WTC11 (cell line): ENCODE measurements at places on chromosomes 5 and 9. TPM values are rescaled to one million over a fixed set of nuclear protein-coding genes. Genes with fewer than 3 reads are reported as not detected.
A peak's percentile ranks its signal among the peaks of the same experiment; 100 is the strongest.

DNA sequence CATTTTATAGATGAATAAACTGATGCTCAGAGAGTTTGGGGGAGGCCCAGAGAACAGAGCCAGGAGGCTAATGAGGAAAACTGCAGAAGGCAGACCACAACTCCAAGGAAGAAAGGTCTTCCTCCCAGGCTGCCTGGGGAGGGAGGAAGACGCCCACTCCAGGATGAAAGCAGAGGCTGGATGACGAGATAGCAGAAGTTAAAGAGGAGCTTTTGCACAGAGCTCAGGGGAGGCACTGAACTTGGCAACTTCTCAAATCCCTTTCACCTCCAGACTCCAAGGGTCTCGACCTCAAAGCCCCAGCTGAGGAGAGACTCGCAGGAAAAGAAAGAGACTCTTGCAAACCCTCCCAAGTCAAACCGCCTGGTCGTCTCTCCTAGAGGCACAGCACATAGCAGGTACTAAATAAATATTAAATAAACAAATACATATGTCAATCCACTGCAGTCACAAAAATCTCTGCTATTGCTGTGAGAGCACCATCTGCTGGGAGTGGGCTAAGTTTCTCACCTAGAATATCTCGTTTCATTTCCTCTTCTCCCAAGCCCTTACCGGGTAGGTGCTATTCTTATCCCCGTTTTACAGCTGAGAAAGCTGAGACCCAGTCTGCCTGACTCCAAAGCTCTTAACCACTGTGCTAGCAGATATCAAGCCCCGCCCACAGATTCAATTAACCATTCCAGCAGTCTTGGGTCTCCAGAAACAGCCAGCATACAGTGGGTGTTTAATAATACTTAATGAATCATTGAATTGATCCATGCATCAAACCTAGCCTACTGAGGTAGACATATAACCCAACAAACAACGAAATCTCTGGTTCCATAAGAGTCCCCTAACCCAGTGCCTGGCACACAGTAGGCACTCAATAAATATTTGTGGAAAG lies 97.8 kb upstream of the HAND1 start:
- no peak for DNase-seq

DNA sequence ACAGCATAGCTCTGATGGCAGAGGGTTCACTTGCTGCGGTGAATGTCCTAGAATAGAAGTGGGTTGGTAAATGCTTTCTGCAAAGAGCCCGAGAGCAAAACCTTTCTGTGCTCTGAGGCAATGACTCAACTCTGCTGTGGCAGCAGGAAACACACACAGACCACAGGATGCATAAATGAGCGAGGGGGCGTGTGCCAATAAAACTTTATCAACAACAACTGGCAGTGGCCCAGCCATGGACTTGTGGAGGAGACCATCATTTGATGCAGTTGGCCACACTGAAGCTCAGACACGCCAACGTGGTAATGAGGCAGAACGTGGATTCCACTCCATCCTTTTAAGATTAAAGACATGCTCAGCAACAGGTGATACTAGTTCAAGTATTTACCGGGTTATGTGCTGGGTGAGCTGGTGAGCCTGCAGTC lies 6.8 kb downstream of the MRPL36 start:
- no peak for DNase-seq

- DNase-seq = peak; percentile 41
These were observed 96.6 kb downstream of the GALNT10 start for GRCh38 chr5:154287136-154287535.

GRCh38 chr5:53257806-53258373 lies 148.3 kb upstream of the MOCS2 start:
- no peak for DNase-seq

DNA sequence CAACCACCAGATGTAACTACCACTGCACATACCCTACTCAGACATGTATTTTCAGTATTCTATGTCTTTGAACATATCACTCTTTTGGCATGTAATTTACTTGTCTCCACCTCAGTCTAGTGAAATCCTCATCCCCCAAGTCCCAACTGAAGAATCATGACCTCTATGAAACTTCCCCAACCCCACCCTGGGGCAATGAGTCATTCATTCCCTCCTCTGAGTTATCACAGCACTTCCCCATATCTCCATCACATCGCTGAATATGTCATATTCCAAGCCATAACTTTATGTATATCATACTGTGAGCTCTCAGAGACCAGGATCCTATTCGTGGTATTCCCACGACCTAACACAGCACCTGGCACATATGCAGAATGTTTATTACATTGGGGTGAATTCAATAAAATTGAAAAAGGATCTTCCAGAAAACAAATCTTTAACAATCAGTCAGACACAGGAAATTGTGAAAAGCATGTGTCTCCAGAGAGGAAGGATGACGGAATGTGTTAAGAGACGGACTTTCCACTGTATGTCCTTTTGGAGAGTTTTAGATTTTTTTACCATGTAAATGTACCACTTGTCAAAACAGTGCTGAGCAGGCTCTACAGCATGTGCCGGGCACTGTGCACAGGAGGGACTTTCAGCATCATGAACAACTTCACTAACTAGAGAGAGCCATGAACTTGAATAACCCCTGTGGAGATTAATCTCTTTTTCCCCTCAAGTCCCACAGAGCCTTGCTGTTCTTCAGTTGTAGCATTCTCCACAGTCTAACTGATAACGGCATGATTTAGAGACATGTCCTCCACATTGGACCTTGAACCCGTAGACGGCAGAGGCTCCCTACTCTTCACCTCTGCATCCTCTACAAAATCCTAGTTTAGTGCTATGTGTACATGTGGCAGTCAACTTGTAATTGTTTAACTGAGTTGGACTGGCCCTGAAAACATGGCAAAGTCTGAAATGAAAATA lies 213.5 kb downstream of the GLIS3 start:
- no peak for DNase-seq

DNA sequence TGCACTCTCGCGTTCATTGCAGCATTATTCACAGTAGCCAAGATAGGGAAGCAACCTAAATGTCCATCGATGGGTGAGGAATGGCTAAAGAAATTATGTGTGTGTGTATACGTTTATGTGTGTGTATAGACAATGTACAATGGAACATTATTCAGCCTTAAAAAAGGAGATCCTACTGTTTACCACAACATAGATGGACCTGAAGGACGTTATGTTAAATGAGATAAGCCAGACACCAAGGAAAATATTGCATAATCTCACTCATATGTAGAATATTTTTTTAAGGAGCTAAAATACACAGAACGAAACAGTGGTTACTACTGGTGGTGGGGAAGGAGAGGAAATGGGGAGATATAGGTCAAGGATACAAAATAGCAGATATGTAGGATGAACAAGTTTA lies 2.4 kb downstream of the KIF2A start:
- DNase-seq = no peak

- DNase-seq = no peak
These were observed 12.6 kb downstream of the PPIP5K2 start for GRCh38 chr5:103132684-103133083.

DNA sequence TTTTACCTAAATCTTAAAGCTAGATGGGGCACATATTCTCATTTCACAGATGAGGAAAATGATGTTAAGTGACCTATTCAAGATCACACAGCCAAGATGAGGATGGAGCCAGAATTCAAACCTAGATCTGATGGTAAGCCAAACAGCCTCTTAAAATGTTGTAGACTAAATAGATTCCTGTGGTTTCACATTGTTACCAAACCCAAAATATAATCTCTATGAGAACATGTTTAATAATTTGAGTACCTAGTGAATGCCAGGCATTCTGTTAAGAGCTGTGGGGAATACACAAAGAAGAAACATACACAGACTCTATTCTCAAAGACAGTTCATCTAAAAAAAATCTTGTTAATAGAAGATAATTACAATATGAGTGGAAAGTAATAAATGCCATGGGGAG lies 25.2 kb downstream of the HOMER1 start:
- DNase-seq = no peak

DNA sequence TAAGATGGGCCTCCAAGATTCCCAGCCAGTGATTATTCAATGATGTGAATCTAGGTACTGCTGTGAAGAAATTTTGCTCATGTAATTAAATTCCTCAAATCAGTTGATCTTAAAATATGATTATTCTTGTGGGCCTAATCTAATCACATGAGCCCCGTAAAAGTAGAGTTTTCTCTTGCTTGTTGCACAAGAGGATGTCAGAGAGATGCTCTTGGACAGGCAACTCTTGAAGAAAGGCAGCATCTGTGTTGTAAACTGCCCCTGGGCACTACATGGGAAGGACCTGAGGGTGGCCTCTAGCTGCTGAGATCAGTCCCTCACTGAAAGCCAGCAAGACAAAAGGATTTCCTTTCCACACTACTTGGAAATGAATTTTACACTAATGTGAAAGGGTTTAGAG lies 132.9 kb downstream of the TRPM3 start:
- no peak for DNase-seq

DNA sequence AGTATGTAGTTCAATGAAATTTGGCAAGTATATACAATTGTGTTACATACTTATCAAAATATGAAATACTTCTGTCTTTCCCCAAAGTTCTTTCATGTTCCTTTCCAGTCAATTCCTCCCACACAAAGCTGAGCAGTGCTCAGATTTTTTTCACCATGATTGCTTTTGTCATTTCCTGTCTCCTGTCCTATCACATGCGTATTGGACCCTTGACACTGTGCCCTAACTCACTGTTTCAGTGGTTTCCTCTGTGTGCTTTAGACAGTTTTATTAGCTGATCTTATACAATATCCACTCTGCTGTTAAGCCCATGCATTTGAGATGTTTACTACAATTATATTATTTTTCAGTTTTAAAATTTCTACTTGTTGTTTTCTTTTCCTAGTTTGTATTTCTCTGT lies 463.6 kb upstream of the MEF2C start:
- no peak for DNase-seq

- no peak for DNase-seq
These were observed 28.5 kb downstream of the ANKDD1B start for GRCh38 chr5:75639535-75640311.

GRCh38 chr5:127184851-127185250 lies 105.7 kb upstream of the MEGF10 start:
- no peak for DNase-seq

DNA sequence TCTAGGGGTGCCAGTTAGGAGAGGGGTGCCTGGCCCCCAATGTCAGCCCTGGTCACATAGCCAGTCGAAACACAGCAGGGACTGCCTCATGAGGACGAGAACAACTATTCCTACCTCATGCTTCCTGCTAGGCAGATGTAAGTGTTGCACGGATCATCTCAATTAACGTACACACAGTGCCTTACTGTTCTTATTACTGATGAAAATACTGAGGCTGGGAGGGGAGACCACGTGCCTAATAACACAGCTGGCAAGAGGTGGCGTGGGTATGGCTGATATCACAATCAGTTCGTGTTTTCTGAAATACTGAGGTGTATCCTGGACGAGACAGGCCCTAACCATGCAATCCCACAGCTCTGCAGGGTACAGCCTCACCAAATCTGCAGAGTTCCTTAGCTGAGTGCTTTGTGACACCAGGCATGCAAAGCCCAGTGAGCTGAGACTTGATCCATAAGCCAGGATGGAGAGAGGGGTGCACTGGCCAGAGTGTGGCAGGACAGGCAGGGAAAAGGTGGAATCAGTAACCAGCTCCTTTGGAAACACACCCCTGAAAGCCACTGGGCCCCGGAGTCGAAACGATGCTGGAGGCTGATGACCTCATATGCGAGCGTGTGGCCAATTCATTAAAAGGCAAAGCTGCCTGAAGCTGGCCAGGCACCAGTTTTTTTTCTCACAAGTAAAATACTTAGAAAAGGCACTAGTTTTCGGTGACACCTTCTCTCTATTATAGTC lies 63.9 kb downstream of the PRRT1B start:
- DNase-seq = no peak

The SELENOP gene
- 13.2 to 18.0 TPM (median 17.4 TPM) in 3 replicates for total RNA-seq

The AK3 gene
- total RNA-seq = 28.5 to 30.2 TPM (median 29.1 TPM) in 3 replicates

The RNF44 gene
- 204 to 233 TPM (median 216 TPM) in 3 replicates for total RNA-seq

The PCDHA9 gene
- total RNA-seq = 1.1 to 1.5 TPM (median 1.4 TPM) in 3 replicates

The CAMSAP1 gene
- 33.5 to 40.5 TPM (median 35.8 TPM) in 3 replicates for total RNA-seq

The PCSK1 gene
- 2.7 to 4.5 TPM (median 3.6 TPM) in 3 replicates for total RNA-seq

The ERGIC1 gene
- total RNA-seq = 89.8 to 101 TPM (median 97.1 TPM) in 3 replicates
